ENCODE measurements at places on chromosomes 13 and 19.

DNA sequence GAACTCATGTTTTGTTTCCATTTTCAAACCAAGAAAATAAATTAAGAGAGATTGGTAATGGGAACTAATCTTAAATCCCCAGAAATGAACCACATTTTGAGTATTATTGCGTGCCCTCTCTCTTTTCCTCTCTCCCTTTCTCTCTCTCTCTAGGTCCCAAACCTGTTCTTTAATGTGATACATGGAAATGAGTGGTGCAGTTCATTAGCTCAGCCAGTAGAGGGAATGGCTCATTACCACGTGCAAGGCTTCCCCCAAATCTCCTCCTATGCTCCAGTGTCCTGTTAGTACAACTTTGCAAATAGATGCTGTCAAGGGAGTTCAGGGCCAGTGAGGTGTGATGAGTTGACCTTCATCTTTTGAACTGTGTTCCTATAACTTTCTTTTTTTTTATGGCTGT is 178.4 kb downstream of the FGF9 start:
- no peak for DNase-seq

GRCh38 chr19:57682226-57682766 is 519 bp downstream of the ZNF551 start:
- no peak for DNase-seq

DNA sequence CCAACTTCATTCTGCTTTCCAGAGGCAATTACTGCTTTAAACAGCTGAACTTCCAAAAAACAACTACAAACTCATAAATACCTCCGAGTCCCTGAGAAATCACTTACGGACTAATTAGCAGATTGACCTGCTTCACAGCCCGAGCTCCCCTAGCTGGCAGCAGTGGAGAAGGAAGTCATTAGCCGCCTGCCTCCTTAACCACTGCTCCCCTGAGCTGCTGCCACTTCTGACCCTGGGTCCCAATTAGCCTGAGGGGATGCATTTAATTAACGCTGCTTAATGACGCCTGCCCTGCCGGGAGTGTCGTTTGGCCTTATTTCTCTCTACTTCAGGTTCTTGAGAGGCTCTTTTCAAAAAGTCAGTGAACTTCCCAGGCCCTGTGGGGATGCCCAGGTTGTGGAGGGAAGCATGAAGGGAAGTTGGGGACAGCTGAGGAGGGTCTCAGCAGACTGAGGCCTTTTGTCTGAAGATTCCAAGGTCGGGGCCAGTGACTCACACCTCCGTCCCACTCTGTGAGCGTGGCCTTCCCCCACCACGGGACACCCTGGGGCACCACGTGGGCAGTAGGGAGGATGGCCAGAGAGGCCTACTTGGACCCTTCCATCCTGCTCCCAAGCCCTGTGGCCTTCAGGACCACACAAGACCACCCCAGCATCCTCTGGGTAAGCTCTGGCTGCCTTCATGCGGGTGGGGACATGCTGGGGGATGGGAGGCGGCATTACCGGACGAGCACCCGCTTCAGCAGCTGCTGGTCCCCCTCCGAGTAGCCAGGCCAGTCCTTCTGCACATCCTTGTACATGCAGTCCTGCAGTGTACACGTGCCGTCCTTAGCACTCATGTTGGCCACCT is 19.8 kb upstream of the ISYNA1 start:
- DNase-seq: no peak

GRCh38 chr13:90447734-90448101 is 899.8 kb upstream of the MIR17HG start:
- DNase-seq: no peak

DNA sequence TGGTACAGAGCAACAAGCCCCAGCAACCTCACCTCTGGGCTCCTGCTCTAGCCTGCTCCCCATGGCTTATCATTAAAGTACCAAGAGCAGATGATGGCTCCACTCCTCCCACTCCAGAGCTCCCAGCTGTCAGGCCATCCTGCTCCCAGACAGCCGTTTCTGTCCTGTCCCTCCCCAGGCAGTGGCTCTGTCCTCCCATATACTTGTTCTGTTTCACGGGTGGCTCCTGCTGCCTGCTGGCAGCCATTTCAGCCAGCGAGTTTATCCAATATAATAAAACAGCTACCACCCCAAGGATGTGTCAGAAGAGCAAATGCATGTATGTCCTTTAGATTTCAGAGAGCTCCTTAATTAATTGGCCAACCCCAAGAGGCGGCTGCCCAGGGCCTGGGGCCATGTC is 79.4 kb upstream of the VSTM2B start:
- DNase-seq: no peak

- no peak for DNase-seq
Observed at GRCh38 chr19:21587117-21587461, 81.7 kb downstream of the ZNF429 start.

All from T-helper 1 cell (primary cell).